ENCODE measurements at places on chromosomes 4 and X. TPM values are rescaled to one million over a fixed set of nuclear protein-coding genes. Genes with fewer than 3 reads are reported as not detected.
A peak's percentile ranks its signal among the peaks of the same experiment; 100 is the strongest.

GPR143 gene
- total RNA-seq, result 11.7 TPM

PARM1 gene
- total RNA-seq, result 6.3 TPM

GRCh38 chrX:1466971-1467561, 14.4 kb upstream of the ASMTL start:
- no peak for DNase-seq

DNA sequence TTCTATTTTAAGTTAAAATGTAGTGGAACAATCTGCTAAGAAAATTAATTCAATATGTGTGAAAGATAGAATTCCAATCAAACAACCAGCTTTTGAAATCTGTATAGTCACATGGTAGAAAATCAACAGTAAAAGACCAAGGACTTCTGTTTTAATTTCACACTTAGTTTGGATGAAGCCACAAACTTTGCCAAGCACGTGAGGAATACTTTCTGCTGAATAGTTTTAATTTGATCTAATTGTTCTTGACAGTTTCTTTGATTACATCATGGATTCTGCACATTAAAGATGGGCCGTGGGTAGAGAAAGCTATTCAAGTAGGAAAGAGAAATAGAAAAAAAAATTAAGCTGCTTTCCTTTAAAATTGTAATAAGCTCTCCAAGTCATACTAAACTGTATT, 137.9 kb upstream of the FAM241A start:
- no peak for DNase-seq

DNA sequence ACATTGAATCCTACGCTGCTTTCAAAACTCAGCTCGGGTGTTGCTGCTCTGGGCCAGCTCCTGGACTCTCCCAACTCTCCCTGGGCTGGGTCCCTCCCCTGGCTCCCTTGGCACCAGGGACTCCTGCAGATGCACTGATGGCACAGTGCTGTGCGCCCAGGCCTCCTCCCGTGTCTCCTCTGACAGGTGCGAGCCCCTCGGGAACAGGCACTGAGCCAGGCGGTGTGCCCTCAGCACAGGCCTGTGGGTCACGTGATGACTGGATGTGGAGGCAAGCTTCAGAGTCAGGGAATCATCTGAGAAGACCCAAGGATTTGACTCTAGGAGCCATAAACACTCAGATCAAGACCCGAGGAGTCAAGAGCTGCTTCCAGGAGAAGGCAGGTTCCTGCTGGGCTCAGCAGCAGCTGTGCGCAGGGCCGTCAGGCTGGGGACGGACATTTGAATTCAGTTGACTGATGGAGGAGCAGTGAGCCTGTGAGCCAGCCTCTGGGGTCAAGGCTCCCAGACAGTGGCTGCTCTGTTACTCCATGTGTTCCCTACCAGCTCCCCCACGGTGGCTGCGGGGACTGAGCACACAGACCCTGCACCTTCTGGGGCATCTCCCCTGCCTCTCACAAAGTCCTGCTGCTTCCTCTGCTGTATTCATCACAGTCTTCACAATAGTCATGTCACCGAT, 33.0 kb downstream of the NAT8L start:
- no peak for DNase-seq

FMR1NB gene
- not detected for total RNA-seq

- DNase-seq, result no peak
These were observed 21.3 kb downstream of the IQCM start for GRCh38 chr4:149794352-149794751.

ZDHHC15 gene
- 1.5 TPM for total RNA-seq

DNA sequence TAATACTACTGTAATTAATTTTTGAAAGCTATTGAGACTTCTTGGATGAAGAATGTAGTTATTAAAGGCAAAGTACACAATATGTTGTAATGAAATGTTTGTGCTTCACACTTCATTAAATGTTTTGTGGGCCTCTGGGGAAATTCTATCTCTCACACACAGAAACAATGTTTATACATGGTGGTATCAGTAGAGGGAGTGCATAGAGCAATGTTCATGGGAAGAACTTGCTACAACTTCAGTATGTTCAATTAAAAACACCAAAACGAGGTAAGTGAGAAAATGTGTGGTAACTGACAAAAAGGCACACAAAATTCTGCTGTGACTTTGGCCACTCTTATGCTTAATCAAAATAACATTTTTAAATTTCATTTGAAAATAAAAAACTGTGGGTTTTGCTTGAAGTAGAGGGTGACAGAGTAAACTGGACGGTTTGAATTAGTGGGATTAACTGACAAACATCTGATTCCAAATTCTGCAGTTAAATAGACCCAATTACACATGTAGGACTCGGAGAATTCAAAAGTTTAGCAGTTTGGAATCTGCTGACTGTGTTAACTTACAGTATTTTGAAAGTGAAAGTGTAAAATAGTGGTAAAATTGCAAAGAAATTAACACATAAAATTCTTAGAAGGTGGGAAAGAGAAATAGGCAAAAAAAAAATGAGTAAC, 111.4 kb upstream of the TTC29 start:
- no peak for DNase-seq

RBMXL3 gene
- not detected for total RNA-seq

OTC gene
- not detected for total RNA-seq

DNA sequence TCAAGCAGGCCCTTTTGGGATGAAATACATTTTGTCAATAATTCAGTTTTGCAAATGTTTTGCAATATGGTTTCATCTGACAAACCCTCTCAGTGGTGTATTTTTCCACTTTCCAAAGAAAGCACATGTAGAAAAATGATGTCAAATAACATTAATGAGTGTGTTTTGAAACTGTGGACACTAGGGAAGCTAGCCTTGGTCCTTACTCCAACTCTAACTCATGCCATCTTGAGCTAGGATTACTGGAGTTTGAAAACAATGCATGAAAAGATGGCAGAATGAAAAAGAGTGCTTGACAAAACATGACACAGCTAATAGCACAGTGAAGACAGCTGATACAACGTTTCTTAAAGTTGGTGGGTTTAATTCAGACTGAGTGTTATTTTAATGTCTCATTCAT, 41.4 kb downstream of the HAND2 start:
- no peak for DNase-seq

DNA sequence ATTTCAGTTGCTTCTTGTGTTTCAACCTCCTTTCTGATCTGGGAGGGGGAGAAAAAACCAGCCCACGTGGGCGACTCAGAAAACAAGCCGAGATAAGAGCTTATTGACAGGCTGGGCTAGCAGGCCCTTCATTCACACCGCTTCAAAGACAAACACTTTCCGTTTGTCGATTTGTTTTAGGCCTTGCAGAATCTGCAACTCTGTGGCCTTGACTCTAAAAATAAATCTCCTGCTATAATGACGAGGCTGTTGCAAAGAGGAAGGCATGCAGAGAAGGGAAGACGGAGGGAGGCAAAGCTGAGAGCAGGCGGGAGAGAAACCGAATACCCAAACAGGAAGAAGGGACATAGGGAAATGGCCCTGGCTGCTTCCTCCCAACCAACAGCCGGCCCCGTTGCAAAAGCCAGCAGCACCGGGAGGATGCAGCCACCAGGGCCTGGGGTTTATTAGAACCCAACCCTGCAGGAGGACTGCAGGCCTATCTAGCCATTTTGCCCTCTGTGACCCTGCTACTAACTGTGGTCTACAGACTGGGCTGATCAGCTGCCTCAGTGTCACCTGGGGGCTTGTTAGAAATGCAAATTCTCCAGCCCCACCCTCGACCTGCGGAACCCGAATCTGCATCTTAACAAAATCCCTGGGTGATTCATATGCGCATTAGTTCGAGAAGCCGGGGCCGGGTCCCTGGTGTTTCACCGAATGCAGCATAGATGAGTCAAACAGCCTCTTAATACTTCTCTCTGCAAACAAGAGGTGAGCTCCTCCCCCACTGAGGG, 325.5 kb downstream of the BCOR start:
- DNase-seq, result peak; percentile 65

- DNase-seq, result no peak
These were observed 44.7 kb downstream of the USO1 start for GRCh38 chr4:75769036-75769435.

DNA sequence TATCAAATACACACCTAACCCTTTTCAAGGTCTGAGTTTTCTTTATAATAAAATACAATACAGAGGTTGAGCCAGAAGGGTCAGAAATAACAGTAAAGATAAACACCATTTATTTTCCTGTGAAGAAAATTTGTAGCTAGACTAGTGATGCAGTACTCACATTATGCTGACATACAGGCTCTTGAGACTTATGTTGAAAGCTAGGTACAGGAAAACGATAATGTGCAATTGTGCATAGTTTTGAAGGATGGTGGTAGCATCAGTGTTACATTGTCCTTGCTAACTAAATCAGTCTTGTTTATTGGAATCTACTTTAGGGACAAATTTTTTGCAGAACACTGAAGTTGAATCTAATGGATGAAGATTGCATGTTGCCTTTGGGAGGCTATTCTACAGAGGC, 1877.2 kb downstream of the PCDH7 start:
- no peak for DNase-seq

DNA sequence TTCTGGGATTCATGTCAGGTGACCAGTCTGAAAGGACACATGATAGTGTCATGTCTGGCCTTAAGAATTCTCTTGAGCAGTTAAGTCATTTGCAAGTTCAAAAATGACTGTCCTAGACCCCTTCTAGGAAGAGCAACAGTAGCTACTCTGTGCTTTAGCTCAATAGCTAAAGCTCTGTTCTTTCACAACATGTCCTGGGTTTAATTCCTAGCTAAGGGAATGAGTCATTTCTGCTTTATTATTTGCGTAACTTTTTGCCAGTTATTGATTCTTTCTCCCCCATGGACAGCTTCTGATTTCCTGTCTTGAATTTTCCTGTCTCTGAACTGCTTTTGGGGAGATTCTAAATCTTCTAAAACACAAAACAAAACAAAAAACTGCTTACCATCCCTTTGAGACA, 1055.8 kb upstream of the DIAPH2 start:
- DNase-seq, result no peak

DNA sequence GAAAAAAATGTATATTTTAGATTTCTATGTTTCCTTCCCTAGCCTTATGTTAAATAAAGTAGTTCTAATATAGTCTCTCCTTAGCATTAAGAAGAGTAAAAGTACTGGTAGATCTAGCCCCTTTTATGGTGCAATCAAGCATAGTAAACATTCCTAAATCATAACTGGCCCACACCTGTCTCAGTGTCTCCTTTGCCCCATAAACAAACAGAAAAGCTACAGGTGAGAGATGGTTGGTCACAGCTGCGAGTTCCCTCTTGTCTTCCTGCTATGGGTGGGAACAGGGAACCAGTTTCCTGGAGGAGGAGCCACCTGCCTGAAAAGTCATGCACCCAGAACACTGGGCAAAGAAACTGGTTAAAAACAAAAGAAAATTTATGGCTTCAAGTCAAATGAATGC, 16.6 kb downstream of the SOWAHB start:
- DNase-seq, result no peak

DNA sequence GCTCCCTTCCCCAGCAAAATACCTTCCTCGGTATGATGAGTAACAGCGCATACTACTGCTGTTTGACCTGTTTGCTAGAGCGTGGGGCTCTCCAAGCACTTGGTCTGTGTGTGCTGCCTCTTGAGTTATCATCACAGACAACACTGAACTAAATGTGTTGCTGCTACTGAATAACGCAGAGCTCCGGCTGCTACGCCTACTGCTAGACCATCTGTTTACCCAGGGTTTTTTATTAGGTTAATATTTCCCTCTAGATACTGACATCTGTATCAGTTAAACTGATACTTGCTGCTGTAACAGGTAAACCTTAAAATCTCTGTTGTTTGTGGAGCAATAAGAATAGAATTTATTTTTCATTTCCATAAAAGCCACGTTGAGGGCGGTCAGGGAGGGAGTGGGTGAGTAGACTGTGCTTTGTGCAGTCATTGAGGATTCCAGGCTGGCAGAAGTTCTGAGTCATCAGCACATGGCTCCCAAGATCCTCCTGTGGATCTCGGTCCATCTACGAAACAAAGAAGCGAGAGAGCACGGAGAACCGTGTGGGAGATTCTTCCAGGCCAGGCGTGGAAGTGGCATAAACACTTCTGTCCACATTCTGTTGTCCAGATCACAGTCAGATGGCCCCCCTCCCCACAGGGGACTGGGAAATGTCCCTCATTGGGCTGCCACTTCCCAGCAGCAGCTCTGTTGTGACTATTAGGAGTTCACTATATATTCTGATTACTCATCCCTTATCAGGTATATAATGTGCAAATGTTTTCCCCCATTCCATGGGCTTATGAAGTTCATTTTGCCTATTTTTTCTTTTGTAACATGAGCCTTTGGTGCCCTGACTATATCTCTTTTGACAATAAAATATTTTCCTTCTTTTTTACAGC, 14.1 kb downstream of the GRK4 start:
- no peak for DNase-seq

CT83 gene
- not detected for total RNA-seq

DNA sequence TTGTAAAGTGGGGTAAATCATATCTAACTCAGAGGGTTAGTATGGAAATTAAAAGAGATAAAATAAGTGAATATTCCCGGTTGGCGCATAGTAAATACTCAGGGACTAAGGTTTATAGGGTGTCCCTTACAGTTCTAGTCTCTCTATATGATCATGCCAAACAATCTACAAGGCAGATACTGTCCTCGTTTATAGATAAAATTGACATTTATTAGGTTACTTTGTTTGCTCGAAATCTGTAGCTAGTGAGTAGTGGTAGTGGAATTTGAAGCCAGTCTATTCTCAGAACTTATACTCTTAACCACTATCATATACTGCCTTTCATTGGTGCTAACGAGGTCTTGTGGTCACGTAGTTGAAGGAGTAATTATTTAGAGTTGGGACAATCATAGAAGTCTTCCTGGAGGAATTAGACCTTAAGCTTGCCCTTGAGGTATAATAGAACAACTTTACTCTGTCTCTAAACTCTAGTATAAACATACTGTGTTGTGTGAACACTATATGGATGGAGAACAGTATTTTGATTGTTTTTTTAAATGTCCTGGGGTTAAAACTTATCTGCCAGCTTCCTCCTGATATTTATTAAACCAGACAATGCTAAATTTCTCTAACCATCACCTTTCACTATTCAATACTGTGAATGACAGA, 324.0 kb downstream of the STIM2 start:
- no peak for DNase-seq

DSPP gene
- not detected for total RNA-seq

GRCh38 chr4:77065382-77065781, 10.4 kb downstream of the CCNI start:
- DNase-seq, result no peak

- DNase-seq, result no peak
These were observed 53.5 kb upstream of the HPRT1 start for GRCh38 chrX:134406356-134407064.

DNA sequence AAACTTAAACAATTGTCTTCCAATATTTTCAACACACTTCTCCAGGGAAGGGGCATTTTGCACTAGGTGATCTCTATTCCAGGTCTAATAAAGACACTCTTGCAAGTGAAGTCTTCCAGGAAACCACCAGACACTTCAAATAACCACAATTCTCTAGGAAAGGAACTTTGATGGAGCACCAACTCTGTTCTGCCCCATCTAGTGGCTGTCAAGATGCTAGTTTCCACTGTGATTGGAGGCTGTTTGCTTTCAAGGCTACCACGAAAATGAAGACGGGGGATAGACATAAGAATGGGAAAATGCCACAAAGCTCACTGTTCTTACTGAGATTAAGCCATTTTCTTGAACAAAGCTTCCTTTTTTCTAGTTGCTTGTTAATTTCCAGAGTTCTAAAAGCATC, 100.6 kb upstream of the F9 start:
- DNase-seq, result no peak

UGT2B11 gene
- not detected for total RNA-seq

GRCh38 chr4:55336138-55337034, 9.7 kb upstream of the SRD5A3 start:
- DNase-seq, result no peak

CXCL11 gene
- total RNA-seq, result not detected

Measured in WTC11 (cell line).